ENCODE measurements at places on chromosomes 6 and 20.
A peak's percentile ranks its signal among the peaks of the same experiment; 100 is the strongest.

DNA sequence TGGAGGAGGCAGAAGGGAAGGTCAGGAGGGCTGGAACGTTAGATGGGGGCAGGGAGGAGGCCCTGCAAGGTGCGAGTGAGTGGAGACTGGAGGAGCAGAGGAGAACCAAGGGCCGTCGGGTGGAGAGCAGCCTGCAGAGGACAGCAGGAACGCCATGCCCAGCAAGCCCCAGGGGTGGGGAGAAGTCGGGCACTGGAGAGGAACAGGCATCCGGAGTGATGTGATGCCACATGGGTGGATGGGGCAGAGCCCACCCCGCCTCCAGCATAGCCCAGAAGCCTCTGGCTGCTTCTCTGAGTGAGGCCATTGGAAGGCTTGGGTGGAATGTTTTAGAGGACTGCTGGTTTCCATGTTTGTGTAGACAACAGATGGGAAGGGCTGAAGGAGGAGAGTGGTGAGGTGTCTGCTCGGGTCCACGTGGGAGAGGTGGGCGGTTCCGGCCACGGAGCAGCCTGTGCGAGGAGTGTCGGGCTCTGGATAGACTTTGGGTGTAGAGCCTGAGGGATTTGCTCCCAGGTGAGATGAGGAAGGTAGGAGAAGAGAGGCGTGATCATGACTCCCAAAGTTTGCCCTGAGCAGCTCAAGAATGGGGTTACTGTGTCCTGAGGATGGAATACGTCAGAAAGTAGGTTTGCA lies 221.4 kb downstream of the SMOC2 start:
- DNase-seq: no peak

DNA sequence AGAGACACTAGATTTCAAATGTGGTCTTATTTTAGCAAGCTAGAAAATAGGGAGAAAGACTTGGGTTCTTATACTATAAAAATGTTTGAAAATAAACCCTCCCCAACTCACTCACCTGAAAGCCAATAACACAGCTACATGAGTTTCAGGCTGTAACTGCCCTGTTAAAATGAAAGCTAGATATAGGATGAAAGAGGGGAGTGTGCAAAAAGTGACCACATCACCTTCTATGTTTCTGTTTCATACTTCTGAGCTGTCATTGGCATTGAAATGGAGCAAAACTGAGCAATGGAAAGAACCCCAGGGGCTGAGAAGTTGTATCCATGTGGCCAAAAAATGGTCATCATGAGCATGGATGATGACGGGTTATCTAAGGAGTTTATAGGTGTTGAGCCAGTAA lies 148.1 kb upstream of the TENT5A start:
- no peak for DNase-seq

- no peak for DNase-seq
Observed at GRCh38 chr6:94769197-94769596, 808.1 kb upstream of the MANEA start.

DNA sequence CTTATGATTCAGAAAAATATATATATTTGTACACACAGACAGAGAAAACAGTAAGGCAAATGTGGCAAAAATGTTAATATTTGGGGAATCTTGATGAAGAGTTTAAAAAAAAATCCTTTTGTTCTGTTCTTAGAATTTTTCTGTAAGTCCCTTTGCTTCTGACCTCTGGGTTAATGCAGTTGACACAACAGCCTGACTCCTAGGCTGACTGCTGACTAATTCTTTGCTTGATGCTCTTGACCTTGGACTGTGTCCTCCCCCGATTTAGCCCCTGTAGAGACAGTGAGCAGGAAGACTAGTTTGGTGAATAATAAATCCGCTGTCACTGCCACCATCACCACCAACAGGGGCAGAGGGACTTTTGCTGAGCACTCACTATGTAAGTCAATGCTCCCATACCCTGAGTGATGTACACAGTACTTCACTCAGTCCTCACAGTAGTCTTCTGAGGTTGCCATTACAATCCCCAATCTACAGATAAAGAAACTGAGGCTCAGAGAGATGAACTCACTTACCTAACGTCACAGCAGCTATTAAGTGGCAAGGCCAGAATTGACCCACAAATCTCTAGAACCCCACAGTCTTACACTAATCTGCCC lies 71.7 kb downstream of the SNX5 start:
- peak; percentile 44 for DNase-seq

- no peak for DNase-seq
Observed at GRCh38 chr6:6840831-6841291, 252.3 kb downstream of the LY86 start.

GRCh38 chr6:163226181-163226835 lies 188.2 kb upstream of the QKI start:
- DNase-seq: no peak

- DNase-seq: no peak
Observed at GRCh38 chr6:64679416-64679815, 1027.6 kb downstream of the EYS start.

GRCh38 chr20:61564628-61565027 lies 312.6 kb downstream of the CDH4 start:
- DNase-seq: no peak

GRCh38 chr6:108163644-108164542 lies 1.9 kb upstream of the NR2E1 start:
- no peak for DNase-seq

GRCh38 chr20:4401601-4402000 lies 320.1 kb upstream of the PRND start:
- no peak for DNase-seq

DNA sequence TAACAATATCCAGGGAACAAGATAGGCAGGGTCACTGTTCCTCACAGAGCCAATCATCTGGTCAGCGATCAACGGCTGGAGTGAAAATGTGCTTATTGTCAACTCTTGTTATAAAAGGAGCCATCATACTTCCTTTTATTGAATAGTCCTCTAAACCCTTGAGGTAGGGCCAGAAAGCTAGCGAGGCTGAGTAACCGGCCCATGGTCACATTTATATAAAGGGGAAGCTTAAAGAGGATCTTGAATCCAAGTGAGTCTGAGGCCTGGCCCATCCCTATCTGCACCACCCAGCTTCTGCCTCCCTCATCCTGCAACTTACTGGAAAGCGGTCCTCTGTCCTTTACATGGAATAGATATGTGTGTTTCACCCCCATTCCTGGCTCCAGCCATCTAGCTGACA lies 9.5 kb downstream of the PHACTR3 start:
- DNase-seq: no peak

DNA sequence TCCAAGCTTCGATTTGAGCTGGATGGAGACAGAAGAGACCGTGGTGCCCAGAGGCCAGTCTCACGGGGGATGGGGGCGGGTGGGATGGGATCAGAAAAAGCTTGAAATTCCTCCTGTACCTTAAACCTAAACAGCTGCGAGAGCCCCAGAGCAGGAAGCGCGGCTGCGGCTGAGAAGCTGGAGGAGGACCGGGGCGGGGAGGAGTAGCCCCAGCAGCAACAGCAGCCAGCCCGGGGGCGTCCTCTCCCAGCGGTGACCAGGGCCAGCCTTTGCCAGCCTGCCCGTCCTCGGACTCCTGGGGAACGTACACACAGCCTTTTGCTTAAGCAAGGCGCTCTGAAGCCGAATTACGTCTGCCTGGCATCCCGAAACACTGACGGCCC lies 17.4 kb upstream of the PRDM13 start:
- DNase-seq: peak; percentile 37

DNA sequence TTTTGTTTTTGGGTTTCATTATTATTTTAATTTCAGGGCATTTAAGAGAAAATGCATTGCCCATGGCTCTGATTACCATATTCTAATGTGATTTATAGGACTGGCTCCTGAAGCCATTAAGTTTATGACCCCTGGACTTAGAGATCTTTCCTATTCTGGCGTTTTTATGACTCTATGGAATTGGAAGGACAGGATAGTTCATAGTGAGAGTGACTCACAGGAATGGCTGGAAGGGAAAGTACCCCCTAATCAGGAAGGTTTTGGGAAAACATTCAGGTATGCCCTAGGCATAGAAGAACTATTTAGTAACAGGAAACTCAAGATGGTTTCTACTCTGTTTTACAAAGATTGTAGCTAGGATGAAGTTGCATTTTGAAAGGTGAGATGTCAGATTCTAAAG lies 108.6 kb upstream of the SLC2A12 start:
- DNase-seq: no peak

DNA sequence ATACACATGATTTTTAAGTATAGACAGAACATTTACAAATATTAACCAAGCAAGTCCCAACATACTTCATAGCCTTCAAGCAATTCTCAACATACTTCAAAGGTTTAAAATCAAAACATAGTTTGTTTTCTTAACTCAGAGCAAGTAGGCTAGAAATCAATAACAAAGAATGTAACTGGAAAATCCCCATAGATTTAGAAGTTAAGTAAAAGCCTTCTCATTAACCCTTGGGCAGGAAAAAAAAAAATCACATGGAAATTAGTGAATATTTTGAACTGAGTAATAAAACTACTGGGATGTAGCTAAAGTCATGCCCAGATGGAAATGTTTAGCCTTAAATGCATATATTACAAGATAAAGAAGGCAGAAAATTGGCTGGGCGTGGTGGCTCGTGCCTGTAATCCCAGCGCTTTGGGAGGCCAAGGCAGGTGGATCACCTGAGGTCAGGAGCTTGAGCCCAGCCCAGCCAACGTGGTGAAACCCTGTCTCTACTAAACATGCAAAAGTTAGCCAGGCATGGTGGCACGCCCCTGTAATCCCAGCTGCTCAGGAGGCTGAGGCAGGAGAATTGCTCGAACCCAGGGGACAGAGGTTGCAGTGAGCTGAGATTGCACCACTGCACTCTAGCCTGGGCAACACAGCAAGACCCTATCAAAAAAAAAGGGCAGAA lies 316.1 kb downstream of the TAF4 start:
- no peak for DNase-seq

DNA sequence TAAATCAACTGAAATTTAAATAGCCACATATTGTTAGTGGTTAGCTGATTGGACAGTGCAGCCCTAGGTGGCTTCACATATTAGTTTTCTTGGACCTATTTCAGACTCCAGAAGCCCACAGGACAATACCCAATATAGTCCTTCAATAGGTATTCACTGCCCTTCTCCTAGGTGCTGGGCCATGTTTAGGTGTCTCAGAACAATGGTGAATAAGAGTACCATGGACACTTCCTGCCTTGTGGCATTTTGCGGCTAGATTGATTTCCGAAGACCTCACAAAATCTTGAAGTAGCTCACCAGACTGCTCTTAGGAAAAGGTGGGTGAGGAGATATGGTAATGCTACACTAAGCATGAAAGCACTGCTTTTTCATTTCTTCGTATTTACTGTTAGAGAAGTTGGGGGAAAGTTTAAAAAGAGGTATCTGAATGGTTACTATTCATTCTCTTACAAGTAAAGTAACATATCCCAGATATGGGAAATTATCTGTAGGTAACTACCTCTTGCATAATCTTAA lies 199.3 kb downstream of the GJA10 start:
- DNase-seq: no peak

GRCh38 chr20:39822667-39823066 lies 860.5 kb downstream of the DHX35 start:
- DNase-seq: no peak
